Effector CD8-positive, alpha-beta T cell (primary cell): ENCODE measurements at places on chromosomes 1 and 21.

DNA sequence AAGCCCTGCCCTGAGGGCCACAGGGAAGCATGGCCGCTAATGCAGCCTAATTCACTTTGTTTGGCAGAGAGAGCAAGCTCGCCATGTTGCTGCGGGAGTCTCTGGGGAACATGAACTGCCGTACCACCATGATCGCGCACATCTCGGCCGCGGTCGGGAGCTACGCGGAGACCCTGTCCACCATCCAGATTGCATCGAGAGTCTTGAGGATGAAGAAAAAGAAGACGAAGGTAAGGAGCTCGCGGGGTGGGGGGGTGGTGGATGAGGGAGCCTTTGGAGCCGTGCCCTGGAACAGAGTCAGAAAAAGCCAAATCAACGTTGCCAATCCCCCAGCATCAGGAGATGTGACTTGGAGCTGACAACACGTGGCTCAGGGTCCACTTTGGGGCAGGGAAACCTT is 529.4 kb downstream of the KIF26B start:
- DNase-seq: no peak

DNA sequence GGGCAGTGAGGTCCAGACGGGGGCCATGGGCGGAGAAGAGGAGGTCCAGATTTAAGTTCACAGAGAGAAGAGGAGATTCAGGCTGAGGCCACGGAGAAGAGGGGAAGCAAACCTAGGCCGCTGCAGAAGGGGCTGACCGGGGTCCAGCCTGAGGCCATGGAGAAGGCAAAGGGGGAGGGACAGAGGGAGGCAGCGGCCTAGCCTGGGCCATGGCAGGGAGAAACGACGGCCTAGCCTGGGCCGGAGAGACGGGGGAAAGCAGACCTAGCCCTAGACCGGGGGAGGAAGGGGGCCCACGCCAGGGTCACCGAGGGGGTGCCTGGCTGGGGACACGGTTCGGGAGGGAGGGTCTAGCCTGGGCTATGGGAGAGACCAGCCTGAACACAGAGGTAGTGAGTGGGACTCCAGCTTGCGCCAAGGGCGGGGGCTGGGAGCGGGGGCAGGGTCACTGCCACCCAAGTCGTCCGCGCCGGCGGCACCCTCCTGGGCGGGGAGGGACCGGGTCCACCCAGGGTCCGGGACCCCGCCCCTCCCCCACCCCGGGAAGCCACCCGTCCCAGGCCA is 459 bp downstream of the CAPZB start:
- no peak for DNase-seq

GRCh38 chr1:68011657-68012375 is 38.6 kb downstream of the DIRAS3 start:
- no peak for DNase-seq

DNA sequence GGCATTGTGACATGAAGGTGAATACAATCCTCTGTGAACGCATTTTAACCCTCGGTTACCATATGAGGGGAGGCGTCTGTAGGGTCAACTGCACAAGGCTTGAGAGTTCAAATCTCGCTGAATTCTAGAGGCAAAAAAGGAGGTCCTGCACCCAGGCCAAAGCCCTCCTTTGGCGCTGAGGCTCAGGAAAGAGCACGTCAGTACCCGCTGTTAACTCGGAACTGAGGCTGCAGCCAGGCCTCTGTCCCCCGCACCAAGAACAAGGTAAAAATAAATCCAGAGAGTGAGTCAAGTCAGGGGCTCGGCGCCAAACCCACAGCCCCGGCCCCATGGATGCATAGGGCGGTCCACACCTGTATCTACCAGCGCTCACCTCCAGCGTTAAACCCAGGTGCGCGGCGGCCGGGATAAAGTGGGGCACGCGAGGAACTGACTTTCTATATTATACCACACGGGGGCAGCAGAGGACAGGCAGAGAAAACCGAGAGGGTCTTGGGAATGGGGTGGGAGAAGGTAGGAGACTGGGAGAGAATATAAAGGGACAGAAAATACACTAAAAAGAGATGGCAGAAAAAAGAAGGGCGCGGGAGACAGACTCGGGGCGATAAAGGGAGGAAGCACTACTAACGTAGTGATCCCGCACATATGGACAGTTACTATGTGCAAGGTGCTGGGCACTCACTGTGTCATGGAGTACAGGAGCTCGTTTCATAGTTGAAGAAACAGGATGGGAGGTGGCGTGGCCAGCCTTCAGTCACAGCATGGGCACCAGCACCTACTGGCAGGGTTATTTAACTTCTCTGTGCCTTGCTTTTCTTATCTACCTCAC is 54.9 kb downstream of the DMRTA2 start:
- no peak for DNase-seq

GRCh38 chr1:4690951-4691675 is 36.7 kb downstream of the AJAP1 start:
- no peak for DNase-seq

- DNase-seq: no peak
Measured at GRCh38 chr1:50522691-50523342, 99.6 kb upstream of the DMRTA2 start.

- DNase-seq: no peak
Measured at GRCh38 chr1:12601700-12602658, 16.0 kb downstream of the DHRS3 start.

DNA sequence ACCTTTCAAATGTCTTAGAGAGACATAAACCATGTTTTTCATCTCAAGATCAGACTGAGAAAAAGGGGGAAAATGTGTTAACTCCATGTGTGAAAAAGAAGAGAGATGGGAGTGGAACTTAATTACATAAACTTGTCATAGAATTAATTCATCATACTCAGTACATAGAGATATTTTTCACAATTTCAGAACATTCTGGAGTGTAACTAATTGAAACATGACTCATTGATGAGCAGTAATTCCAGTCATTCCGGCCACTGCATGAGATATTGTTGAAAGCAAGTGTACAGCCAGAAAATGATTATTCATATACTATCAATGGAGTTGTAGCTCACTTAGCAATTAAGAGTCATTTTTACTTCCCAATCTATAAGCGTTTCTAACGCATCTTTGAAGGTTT is 739.3 kb downstream of the LTN1 start:
- no peak for DNase-seq

DNA sequence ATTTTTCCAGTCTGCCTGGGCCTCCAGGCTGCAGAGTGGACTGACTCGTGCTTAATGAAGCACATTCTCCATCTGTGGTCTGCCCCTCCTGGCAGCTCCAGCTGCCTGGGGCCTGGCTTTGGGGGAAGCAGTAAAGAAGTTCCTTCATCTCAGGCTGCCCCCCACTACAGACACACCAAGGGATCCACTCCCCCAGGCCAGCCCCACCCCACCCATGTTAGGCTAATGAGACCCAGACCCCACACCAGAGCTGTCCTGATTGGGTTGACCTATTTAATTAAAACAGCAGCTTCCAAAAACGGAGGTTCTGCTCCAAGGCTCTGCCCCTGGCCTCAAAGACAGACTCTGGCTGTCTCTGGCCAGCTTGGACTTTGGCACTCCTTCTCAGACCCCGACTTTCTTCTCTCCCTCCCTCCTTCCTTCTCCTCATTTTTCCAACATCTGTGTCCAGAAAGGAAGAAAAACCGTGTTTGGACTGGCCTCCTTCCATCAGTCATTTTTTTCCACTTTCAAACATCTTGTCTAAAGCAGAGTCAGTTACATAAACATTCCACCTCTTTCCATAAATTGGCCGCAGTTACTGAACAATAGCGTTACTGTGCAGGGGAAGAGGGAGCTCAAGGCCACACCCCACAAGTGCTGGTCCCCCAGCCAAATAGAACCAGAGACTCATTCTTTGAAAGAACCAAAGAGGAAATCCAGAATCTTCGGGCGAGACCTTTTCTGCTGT is 29.7 kb downstream of the SERTAD4 start:
- DNase-seq: no peak

DNA sequence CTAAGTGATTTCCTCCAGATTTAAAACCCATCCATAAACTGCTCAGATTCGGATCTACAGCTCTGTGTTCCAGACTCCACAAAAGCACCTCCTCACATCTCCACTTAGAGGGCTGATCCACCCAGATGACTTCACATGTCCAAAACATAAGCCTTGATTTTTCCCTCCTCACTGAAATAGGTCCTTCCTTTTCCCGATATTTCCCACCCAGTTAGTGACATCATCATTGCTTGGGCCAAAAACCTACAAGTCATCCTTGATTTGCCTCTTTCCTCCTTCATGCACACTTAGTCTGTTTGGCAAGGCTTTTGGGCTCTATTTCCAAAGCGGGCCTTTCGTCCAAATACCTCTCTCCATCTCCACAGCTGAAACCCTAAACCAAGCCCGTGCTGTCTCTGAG is 32.3 kb downstream of the CCDC185 start:
- DNase-seq: no peak

GRCh38 chr21:13937236-13937635 is 273.5 kb downstream of the LIPI start:
- DNase-seq: no peak
